ENCODE measurements at places on chromosomes 3 and 15.

DNA sequence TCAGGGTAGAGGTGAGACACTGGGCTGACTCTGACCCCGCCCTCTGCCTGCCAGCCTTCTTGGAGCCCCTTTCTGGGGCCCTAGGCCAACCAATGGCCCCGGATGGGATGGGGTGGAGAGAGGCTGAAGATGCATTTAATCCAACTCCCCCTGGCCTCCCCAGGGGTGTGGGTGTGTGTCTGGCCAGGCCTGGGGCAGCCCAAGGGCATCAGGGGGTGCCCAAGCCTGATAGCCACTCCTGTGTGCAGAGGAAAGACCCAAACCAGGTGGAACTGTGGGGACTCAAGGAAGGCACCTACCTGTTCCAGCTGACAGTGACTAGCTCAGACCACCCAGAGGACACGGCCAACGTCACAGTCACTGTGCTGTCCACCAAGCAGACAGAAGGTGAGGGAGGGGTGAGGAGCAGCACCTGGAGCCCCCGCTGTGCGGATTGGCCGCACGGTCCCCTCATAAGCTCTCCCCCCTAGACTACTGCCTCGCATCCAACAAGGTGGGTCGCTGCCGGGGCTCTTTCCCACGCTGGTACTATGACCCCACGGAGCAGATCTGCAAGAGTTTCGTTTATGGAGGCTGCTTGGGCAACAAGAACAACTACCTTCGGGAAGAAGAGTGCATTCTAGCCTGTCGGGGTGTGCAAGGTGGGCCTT lies 9.5 kb downstream of the SPINT1 start:
- no peak for DNase-seq

GRCh38 chr3:462851-463250 lies 266.3 kb downstream of the CHL1 start:
- no peak for DNase-seq

GRCh38 chr15:25710184-25710583 lies 152.9 kb downstream of the ATP10A start:
- peak; percentile 40 for DNase-seq

- no peak for DNase-seq
These were observed 50.7 kb downstream of the ROPN1B start for GRCh38 chr3:126019683-126020082.

- DNase-seq: no peak
These were observed 102.3 kb downstream of the MYRIP start for GRCh38 chr3:39911465-39912309.

GRCh38 chr15:63067306-63067705 lies 24.8 kb downstream of the TPM1 start:
- no peak for DNase-seq

GRCh38 chr15:77633134-77633912 lies 611 bp upstream of the LINGO1 start:
- DNase-seq: peak; percentile 93

- no peak for DNase-seq
These were observed 76.4 kb upstream of the SLC4A7 start for GRCh38 chr3:27560484-27561056.

DNA sequence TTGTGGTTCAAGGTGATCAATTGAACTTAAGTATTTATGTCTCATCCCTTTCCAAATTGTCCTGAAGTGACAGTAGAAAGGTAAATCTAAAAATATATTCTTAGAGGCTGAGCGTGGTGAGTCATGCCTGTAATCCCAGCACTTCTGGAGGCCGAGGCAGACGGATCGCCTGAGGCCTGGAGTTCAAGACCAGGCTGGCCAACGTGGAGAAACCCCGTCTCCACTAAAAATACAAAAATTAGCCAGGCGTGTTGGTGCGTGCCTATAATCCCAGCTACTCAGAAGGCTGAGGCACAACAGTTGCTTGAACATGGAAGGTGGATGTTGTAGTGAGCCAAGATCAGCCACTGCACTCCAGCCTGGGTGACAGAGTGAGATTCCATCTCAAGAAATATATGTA lies 226.6 kb downstream of the DPH6 start:
- DNase-seq: no peak

DNA sequence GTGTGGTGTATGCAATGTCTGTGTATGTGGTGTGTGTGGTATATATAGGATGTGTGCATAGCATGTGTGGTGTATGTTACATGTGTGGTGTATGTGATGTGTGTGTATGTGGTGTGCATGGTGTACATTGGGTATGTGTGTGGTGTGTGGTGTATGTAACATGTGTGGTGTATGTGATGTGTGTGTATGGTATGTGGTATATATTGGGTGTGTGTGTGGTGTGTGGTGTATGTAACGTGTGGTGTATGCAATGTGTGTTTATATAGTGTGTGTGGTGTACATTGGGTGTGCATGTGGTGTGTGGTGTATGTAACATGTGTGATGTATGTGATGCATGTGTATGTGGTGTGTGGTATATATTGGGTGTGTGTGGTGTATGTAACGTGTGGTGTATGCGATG lies 41.9 kb downstream of the ARRDC4 start:
- DNase-seq: no peak

DNA sequence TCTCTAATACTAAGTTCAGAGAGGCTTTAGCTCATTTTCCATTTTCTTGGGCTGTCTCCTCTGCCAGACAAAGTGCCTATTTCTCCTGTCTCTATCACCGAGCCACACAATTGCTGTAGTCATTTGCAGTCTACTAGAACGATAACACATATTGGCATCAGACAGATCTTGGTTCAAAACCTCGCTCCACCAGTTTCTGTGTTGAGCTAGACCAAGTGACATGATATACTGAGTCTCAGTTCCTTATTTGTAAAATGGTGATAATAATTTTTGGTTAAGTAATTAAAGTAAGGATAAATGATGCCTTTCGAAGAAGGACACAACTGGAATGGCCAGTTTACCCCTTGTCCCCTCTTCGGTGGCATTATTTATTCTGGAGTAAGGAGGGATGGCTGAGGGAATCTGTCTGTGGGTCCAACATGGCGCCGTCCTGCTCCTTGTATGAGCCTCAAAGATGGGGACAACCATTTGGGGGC lies 398 bp upstream of the RAB7A start:
- DNase-seq: no peak

GRCh38 chr3:70387889-70388288 lies 75.5 kb upstream of the MDFIC2 start:
- no peak for DNase-seq

GRCh38 chr3:79052054-79052681 lies 715.6 kb downstream of the ROBO1 start:
- DNase-seq: no peak

DNA sequence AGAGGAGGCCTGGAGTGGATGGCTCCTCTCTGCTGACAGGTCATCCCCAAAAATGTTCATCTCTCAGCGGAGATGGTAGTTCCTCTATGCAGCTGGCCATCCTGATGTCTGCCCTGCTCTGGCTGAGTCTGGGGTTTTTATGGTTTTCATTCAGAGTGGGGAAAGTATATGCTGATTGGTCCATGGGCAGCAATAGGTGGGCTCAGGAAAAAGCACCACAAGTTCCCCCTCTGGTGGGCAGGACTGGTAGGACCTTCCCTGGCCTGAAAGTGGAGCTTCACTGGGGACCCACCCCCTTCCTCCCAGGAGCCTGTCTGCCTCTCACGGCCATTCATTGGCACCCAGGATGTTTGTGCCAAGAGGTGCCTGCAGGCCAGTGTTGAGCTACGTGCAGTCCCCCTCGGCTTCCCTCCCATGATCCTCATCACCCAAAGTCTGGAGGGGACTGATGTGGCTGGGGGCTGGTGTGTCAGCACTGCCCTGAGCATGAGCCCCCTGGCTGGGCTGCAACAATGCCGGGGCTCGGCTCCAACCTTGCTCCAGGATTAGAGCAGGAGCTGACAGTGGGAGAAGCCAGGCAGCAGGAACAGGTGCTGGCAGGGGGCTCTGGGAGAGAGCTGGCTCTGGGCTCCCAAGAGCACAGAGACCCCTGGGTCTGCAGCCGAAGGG lies 13.1 kb upstream of the BLOC1S6 start:
- DNase-seq: no peak

DNA sequence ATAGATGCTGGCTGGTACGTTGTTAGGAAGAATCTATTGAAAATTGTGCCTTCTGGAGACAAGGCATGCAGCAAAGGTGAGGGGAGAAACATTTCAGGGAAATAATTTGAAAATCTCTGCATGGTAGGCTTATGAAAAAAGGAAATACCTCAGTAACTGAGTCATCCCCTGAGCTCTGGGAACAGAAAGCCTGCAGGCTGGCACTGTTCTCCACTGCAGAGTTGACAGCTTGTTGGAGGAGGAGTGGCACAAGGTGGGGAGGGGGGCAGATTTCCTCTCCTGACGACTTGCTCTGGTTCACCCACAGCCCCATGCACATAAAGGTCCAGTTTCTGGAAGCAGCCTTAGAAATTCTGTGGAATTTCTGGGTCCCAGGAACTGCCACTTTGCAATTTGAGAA lies 179.4 kb downstream of the ABHD5 start:
- no peak for DNase-seq

GRCh38 chr3:87987952-87988351 lies 70.9 kb downstream of the CGGBP1 start:
- no peak for DNase-seq

GRCh38 chr15:31458596-31459399 lies 132.2 kb downstream of the KLF13 start:
- peak; percentile 81 for DNase-seq

GRCh38 chr15:77856705-77857346 lies 220.7 kb downstream of the TBC1D2B start:
- no peak for DNase-seq

- DNase-seq: no peak
These were observed 14.6 kb upstream of the PRKCD start for GRCh38 chr3:53146319-53146891.

DNA sequence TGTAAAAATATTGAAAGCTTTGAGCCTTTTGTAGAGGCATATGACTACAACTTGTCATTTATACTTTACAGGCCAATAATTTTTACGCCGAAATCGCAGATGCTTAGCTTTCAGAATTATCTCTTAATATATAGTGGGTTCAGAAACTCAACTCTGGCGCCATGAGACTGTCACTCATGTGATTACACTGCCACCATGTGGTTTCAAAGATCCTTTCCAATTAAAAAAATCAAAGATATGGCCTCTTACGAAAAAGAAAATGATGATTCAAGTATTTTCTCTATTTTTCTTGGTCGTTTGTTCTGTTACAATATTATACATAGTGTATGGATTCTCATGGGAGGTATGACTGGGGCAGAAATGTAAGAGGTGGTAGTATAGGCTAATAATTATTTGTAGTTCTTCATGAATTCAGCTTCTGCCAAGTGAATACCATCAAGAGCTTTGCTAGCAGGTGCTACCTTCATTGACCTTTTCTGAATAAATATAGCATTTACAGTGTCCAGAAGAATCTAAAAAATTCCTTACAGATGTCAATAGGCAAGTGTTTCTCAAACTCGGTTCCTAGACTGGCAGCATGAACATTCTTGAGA lies 751.7 kb upstream of the GOLIM4 start:
- DNase-seq: peak; percentile 14

DNA sequence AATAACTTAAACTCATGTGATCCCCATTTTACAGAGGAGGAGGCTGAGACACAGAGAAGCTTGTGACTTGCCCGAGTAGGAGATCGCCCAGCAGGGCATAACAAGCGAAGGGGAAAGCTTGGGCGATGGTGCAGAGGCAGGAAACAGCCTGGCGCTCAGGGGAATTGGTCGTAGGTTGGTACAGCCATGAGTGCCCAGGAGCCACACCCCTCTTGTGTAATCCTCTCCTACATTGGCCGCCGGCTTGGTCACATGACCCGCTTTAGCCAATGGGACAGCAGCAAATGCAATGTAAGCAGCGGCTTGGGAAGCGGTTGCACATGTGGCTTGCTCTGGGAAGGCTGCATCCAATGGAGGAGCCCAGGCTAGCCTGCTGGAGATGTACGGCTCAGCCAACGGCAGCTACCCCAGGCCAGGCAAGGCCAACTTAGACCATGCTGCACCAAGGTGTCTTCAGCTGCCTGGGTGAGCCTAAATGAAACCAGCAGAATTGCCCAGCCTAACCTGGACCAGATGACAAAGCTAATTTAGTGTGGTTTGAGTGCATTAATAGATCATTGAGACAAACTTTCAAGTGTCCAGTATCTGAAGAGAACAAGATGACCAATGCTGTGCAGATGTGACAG lies 50.3 kb upstream of the SLC6A6 start:
- no peak for DNase-seq

DNA sequence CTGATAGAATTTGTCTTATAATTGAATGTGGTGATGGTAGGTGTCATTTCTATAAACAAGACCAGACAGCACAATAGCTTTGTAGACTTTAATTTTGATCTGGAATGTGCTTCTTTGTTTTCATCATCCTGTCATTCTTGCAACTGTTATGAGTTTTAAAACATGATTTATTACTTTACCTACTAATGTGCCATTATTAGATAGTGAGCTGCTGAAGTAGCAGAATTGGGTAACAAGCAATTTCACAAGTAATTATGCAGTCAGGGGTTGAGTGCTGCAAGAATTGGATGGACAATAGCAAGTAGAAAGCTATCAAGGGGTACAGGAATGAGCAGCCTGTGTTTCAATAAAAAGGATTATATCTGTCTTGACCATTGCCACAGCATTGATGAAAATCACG lies 975.6 kb downstream of the ROBO1 start:
- DNase-seq: no peak

GRCh38 chr3:130515755-130516154 lies 1.2 kb upstream of the COL6A6 start:
- no peak for DNase-seq

- DNase-seq: no peak
These were observed 24.1 kb downstream of the CSTA start for GRCh38 chr3:122349171-122349570.

GRCh38 chr3:104943974-104944373 lies 422.7 kb upstream of the ALCAM start:
- no peak for DNase-seq

DNA sequence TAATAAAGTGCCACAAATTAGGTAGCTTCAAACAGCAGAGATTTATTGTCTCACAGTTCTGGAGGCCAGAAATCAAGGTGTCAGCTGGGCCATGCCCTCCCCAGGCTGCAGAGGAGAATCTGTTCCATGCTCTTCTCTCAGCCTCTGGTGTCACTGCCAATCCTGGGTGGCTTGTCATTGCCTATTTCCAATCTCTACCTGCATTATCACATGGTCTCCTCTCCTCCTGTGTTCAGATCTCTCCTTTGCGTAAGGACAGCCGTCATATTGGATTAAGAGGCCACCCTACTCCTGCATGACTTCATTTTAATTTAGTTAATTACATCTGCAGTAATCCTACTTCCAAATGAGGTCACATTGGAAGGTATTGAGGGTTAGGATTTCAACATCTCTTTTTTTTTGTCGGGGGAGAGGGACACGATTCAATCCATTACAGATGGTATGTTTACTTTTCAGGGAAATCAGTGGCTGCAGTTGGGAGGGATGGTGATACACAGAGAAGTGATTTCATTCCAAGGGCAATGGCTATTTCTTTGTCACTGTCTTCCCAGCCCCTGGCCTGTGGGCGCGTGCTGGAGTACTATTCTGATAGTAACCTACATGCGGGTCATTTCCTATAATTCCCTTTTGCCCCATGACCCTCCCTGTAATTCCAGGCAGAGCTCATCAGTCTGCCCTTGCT lies 169.4 kb downstream of the MINAR1 start:
- no peak for DNase-seq

- DNase-seq: peak; percentile 11
These were observed 586.1 kb downstream of the MECOM start for GRCh38 chr3:169077394-169077906.

All from GM10248 (cell line).